ENCODE measurements at places on chromosomes 11 and 22.

- no peak for DNase-seq
Observed at GRCh38 chr22:47786650-47787290, 1024.3 kb downstream of the TBC1D22A start.

DNA sequence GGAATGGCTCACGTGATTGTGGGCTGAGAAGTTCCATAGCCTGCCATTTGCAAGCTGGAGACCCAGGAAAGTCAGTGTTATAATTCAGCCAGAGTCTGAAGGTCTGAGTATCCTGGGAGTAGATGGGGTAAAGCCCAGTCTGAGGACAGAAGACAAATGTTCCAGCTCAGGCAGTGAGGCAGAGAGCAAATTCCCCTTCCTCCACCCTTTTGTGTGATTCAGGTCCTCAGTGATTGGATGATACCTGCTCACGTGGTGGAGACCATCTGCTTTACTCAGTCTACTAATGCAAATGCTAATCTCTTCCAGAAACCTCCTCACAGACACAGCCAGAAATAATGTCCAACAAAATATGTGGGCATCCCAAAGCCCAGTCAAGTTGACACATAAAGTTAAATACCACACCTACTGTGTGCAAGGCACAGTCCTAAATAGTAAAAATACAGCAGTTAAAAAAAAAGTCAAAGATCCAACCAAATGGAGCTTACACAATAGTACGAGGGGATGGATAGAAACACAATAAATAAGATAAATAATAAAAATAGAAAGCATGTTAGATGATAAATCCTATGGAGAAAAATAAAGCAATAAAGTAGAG is 13.2 kb upstream of the APOL6 start:
- no peak for DNase-seq

GRCh38 chr22:28978863-28979796 is 82.5 kb downstream of the C22orf31 start:
- DNase-seq = no peak

GRCh38 chr11:11813288-11813962 is 28.3 kb upstream of the USP47 start:
- DNase-seq = no peak

DNA sequence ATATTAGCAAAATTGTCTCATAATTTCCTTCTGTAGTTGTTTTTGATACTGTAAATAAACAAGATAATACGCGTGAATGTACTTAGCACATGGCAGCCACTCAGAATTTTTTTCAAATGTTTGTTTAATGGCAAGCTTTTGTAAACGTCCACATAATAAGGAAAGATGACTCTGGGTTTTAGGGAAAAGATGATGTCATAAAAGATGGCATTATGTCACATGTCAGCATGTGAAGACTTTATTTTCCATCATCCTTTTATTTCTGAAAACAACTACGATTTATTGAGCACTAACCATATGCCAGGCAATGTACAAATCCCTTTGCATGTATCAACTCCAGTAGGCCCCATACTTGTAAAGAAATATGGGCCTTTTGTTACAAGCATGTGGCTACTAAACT is 139.9 kb downstream of the C11orf91 start:
- DNase-seq = no peak

GRCh38 chr11:15800111-15800800 is 556.1 kb downstream of the SOX6 start:
- no peak for DNase-seq

DNA sequence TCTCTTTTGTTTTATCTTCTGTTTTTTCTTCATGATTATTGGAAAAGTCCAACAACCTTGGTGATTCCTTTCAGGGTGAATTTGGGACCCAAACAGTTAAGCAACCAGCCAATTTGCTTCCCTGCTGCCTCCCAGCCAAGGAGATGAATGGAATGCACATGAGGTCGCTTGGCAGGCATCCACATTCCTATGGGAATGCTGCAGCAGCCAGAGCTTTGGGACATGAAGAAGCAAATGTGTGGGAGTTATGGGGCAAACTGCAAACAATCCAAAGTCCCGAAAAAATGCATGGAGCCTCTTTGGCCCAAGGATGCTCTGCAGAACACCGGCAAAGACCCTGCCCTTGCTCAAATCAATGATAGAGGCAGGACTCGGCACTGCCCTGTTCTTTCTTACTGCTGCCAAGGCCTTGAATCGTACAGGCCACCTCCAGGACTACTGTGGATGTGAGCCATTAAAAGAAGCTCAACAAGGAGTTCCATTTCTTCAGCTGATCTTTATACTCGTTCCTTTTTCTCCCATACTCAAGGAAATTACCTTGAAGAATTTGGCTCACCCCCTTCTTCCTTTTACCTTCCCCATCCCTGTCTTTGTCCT is 117.3 kb upstream of the TEAD1 start:
- no peak for DNase-seq

- DNase-seq = no peak
Observed at GRCh38 chr11:71222318-71223080, 29.9 kb downstream of the SHANK2 start.

Data from activated CD4-positive, alpha-beta T cell treated with anti-CD3 and anti-CD28 coated beads for 24 hours (primary cell).